ENCODE measurements at places on chromosomes 11 and 22. TPM values are rescaled to one million over a fixed set of nuclear protein-coding genes. Genes with fewer than 3 reads are reported as not detected.

Gene WNT11
- total RNA-seq: 4.8 TPM

Gene MN1
- total RNA-seq: 5.1 TPM

Gene JHY
- total RNA-seq: 9.8 TPM

DNA sequence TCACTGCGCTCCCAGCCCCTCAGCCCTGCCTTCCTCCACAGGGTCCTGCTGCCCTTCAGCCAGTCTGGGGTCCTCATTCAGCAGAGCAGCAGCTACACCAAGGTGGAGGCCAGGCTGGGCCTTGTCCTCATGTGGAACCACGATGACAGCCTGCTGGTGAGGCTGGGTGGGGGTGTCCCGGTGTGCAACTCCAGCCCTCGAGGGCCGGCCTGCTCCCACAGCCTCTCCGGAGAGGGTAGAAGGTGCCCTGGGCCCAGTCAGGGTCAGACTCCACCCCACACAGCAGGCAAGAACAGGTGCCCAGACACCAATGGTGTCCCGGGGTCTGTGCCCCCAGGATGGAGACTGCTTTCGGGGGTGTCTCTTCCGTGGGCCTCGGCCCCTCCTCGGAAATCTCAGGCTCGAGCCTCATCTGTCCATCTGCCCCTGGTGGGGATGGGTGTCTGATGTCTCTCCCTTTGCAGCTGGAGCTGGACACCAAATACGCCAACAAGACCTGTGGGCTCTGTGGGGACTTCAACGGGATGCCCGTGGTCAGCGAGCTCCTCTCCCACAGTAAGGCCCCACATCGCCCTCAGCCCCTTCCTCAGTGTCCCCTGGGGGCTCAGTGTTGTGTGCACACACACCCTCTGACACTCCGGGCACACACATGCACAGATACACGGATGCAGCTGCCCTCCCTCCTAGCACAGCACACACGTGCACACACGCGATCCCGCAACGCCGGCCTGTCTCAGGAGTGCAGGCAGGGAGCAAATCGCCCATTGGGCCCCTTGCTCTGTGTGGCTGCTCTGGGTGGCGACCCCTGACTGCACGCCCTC lies 4.9 kb downstream of the MUC5AC start:
- no peak overlapping the region for H3K27ac ChIP-seq
- no peaks in the 10 kb centered on the region for H3K36me3 ChIP-seq
- no peak for DNase-seq
- H3K4me3 ChIP-seq: no peak overlapping the region
- no peaks in the 10 kb centered on the region for H3K4me1 ChIP-seq

- DNase-seq: no peak
- no peak overlapping the region for H3K4me3 ChIP-seq
- no peaks in the 10 kb centered on the region for H3K36me3 ChIP-seq
These were observed 264.0 kb downstream of the ST3GAL4 start for GRCh38 chr11:126619516-126619915.

- peaks cover 6% of the 10 kb centered on the region for H3K4me1 ChIP-seq
- H3K27ac ChIP-seq: no peak overlapping the region
- H3K27me3 ChIP-seq: no peaks in the 10 kb centered on the region
- H3K36me3 ChIP-seq: no peaks in the 10 kb centered on the region
These were observed 34.9 kb upstream of the OR10G7 start for GRCh38 chr11:124075841-124076651.

GRCh38 chr11:36743039-36743438 lies 145.0 kb upstream of the RAG2 start:
- H3K27ac ChIP-seq: no peak overlapping the region
- no peak overlapping the region for H3K4me3 ChIP-seq
- H3K27me3 ChIP-seq: peaks cover 11% of the 10 kb centered on the region
- H3K36me3 ChIP-seq: no peaks in the 10 kb centered on the region
- no peaks in the 10 kb centered on the region for H3K4me1 ChIP-seq

GRCh38 chr11:95918056-95918455 lies 5.9 kb downstream of the MTMR2 start:
- H3K4me3 ChIP-seq: no peak overlapping the region
- peaks cover 16% of the 10 kb centered on the region for H3K4me1 ChIP-seq
- H3K27ac ChIP-seq: no peak overlapping the region
- no peaks in the 10 kb centered on the region for H3K27me3 ChIP-seq

DNA sequence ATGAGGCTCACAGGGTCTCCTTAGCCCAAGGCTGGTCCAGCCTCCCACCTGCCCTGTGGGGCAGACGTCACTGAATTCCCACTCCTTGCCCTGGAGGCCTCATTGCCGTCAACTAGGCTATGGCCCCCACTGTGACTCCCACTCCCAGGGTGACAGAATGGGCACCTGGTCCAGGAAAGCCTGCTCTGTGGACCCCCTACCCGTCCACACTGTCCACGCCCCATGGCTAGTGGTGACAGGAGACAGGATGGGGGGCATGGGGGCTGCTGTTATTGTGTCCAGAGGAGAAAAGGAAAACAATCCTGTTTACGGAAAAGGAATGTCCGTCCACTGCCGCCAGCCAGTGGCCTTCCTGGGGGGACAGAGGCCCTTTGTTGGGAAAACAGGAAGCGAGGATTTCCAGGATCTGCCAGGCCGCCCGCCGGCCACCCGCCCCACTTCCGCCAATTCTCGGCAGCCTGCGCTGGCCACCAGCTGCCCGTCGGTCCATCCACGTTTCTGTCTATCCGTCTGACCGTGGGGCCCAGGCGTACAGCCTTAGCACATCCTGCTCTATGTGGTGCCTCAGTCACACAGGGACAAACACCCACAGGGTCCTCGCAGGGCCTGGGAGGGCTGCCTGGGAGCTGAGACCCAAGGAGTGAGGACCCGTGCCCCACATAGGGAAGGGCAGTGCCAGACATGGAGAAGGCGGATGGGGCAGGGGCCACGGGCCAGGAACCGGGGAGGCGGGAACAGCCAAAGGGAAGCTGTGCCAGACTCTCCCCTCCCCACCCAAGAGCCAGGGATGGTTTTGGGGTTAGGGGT lies 19.5 kb downstream of the CRELD2 start:
- peaks cover 55% of the 10 kb centered on the region for H3K4me1 ChIP-seq
- no peak for DNase-seq
- H3K27ac ChIP-seq: peak overlapping the region; percentile 39

DNA sequence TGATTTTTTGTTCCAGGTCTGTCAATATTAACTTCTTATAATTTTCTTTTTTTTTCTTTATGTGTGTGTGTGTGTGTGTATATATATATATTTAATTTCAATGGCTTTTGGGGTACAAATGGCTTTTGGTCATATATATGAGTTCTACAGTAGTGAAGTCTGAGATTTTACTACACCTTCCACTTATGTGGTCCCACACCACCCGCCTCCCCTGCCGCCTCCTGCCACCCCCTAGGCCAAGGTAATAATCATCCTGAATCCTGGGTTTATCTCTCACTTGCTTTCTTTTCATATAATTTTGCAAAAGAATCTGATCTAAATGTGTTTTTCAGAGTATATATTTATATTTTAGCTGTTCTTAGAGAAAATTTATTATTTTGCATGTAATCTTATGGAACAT lies 11.1 kb downstream of the NEAT1 start:
- peaks cover 42% of the 10 kb centered on the region for H3K4me1 ChIP-seq
- H3K36me3 ChIP-seq: peaks cover 65% of the 10 kb centered on the region
- no peaks in the 10 kb centered on the region for H3K27me3 ChIP-seq
- DNase-seq: peak; percentile 25
- H3K4me3 ChIP-seq: no peak overlapping the region
- peak overlapping the region; percentile 16 for H3K27ac ChIP-seq

Measured in left lung (tissue), 14 donors.